ENCODE measurements at places on chromosomes 4 and X. TPM values are rescaled to one million over a fixed set of nuclear protein-coding genes. Genes with fewer than 3 reads are reported as not detected.

The PCYT1B gene
- polyA plus RNA-seq, result 0.22 TPM

The SCRG1 gene
- 0.67 TPM for polyA plus RNA-seq

The RBMXL3 gene
- not detected for polyA plus RNA-seq

The THAP9 gene
- 1.5 TPM for polyA plus RNA-seq

The ITIH6 gene
- not detected for polyA plus RNA-seq

The CNKSR2 gene
- polyA plus RNA-seq, result 0.47 TPM

The CCNG2 gene
- 46.9 TPM for polyA plus RNA-seq

The F8A2 gene
- polyA plus RNA-seq, result not detected

The FAAH2 gene
- polyA plus RNA-seq, result 37.6 TPM

The TEX13B gene
- polyA plus RNA-seq, result not detected

The UCP1 gene
- polyA plus RNA-seq, result 1.8 TPM

The INTS12 gene
- polyA plus RNA-seq, result 17.1 TPM

The EVC gene
- 6.2 TPM for polyA plus RNA-seq

The GBA3 gene
- 0.05 TPM for polyA plus RNA-seq

The GATA1 gene
- polyA plus RNA-seq, result not detected

The ADGRL3 gene
- polyA plus RNA-seq, result 0.90 TPM

The TSPYL2 gene
- 42.2 TPM for polyA plus RNA-seq

The PDGFC gene
- 6.5 TPM for polyA plus RNA-seq

The PAGE2B gene
- polyA plus RNA-seq, result not detected

The ANXA5 gene
- polyA plus RNA-seq, result 535 TPM

The DACH2 gene
- not detected for polyA plus RNA-seq
